ENCODE measurements at places on chromosomes 7 and 10.

GRCh38 chr7:137920637-137921399 is 74.0 kb upstream of the DGKI start:
- DNase-seq = no peak

- DNase-seq = no peak
These were observed 81.8 kb downstream of the NT5C2 start for GRCh38 chr10:103111031-103111917.

DNA sequence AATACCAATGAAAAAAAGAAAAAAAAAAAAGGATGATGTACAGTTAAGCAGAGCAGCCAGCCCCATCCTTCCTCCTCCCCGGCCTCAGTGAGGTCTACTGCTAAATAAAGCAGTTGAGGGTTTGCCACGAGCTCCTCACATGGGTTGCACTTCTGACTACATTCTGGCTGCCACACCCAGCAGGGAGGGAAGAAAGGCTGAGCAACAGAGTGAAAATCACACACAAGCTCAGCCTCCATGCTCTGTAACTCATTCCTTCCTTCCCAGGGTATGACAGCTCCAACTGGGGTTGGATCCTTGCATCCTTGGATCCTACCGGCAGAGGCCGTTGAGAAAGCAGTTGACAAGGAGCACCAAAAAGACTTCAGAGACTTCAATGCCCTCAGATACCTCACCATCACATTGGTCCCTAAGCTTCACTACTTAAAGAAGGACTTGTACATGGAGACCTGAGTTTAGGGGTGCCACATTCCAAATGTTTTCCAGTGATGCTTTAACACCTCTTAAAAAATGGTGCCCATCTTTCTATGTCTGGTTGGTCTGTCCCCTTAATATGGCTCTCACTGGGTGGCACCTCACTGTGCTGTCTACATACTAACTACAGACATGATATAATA is 52.9 kb upstream of the PIK3CG start:
- no peak for DNase-seq

DNA sequence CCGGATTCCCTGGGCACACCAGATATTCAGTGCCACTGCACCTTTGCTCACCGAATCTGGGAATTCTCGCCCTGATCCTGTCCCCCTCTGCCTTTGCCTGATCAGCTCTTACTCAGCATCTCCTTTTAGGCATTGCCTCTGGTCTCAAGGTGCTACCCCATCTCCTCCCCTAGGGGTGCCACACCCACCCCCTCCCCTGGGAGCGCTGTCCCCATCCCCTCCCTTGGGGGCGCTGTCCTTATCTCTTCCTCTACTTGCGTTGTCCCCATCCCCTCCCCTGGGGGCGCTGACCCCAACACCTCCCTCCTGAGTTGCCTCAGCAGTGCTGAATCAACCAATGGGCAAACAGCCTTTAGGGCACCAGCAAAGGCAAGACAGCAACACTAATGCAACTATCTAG is 686.9 kb upstream of the FOXK1 start:
- DNase-seq = no peak

DNA sequence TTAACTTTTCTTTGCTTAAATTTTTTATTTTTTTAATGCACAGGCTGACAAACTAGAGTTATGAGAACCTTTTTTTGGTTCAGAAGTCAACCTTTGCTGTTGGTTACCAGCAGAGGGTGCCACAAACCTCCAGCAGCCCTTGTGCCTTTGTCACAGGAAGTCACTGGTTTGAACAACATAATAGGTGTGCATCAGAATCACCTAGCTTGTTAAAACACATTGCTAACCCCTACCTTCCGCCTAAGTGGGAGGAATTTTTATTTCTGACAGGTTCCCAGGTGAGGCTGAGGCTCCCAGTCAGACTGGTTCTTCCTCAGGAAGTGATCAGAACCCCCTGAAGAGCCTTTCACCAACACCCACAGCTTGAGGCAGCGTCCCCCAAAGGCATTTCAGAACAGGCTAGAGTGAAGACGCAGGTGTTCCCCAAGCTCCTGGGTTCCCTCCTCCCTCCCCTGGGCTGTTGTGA is 22.6 kb upstream of the VDAC2 start:
- DNase-seq = peak; percentile 19

GRCh38 chr10:78284381-78284780 is 250.7 kb downstream of the RPS24 start:
- DNase-seq = no peak

- no peak for DNase-seq
These were observed 86.6 kb downstream of the CABCOCO1 start for GRCh38 chr10:61749291-61749690.

DNA sequence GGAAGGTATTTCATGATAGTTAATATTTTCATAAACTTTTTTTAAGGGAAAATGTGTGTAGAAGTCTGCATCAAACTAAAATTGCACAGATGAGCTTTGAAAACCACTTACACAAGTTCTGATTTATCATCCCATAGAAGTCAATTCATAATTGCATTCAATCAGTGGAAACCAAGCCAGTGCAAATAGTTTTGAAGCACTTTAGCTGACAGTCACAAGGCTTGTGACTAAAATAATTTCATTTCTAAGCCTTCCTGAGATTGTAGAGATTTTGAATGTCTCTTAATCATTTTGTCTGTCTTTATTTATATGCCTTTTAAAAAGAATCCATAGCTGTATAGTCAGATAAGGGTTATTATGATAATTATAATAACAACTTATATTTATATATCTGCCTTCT is 41.4 kb downstream of the EXOC4 start:
- no peak for DNase-seq

DNA sequence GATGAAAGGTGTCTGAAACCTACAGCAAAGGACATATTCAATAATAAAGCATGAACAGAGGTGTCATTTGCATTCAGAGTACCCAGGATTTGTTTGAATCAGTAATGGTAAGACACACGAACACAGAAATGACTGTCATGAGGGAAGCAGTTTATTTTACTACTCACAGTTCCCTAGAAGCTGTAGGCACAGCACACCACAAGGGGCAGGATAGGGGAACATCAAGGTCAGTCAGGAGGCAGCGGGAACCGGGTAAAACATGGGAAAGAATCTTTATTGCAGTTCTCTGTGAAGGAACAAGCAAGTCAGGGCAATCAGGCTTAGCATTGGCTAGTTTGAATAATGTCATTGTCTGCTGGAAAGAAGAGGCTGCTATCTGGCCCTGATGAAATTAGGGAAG is 70.2 kb upstream of the PDSS1 start:
- no peak for DNase-seq

DNA sequence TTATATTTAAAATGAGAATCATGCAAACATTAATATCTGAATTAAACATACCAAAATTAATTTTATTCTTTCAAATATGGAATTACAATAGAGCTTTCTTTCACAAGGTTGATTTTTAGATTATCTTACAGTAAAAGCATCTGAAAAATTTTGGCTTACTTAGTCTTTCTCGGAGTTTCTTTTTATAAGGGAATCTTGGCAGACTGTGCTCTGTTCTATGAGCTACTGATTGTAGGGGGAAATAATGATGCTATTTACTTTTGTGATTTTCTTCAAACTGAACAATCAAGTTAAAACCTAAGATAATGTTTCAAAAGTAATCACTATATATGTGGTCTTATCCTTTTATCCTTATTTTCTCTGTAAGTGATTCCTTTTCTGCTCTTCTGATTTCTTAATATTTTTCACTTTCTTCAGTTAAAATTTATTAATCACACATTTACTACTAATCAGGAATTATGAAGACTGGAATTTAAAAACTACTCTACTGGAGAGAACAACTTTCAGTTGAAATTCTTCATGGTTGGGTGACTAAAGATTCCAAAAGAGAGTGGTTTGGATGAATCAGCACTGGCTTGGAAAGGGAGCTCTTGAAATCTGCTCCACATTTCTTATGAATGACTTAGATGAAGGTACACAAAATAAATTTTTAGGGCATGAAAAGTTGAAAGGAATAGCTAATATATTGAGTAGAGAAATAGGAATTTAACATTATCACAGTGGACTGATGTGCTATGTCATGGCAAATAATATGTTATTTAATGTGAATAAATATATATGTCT is 103.9 kb downstream of the PPP1R9A start:
- no peak for DNase-seq

- no peak for DNase-seq
These were observed 75.7 kb upstream of the ASAH2 start for GRCh38 chr10:50326757-50327701.

DNA sequence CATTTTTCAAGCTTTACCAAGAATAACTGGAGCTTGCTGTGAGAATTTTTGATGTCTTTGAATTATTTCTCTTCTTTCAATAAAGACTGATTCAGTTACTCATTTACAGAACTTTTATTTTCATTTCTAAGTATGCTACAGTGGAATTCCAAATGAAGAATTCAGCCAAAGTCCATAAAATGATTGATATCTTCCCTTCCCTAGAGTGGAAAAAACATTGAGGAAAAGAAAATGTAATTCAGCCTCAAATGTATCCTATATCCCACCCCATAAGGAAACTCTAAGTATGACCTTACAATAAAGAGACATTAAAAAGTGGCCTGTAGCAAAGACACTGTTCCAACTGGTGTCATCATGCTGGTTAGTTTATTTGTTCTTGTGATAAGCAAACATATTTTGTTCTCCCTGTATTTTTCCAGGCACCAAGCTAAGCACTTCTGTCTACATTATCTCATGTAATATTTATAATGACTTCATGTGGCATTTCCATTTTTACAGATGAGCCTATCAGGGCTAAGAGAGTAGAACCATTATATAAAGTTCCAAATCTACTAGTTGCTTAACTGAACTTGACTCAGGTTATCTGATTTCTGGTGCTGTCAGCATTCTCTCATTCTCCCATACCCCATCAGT is 450.4 kb downstream of the NEBL start:
- no peak for DNase-seq

DNA sequence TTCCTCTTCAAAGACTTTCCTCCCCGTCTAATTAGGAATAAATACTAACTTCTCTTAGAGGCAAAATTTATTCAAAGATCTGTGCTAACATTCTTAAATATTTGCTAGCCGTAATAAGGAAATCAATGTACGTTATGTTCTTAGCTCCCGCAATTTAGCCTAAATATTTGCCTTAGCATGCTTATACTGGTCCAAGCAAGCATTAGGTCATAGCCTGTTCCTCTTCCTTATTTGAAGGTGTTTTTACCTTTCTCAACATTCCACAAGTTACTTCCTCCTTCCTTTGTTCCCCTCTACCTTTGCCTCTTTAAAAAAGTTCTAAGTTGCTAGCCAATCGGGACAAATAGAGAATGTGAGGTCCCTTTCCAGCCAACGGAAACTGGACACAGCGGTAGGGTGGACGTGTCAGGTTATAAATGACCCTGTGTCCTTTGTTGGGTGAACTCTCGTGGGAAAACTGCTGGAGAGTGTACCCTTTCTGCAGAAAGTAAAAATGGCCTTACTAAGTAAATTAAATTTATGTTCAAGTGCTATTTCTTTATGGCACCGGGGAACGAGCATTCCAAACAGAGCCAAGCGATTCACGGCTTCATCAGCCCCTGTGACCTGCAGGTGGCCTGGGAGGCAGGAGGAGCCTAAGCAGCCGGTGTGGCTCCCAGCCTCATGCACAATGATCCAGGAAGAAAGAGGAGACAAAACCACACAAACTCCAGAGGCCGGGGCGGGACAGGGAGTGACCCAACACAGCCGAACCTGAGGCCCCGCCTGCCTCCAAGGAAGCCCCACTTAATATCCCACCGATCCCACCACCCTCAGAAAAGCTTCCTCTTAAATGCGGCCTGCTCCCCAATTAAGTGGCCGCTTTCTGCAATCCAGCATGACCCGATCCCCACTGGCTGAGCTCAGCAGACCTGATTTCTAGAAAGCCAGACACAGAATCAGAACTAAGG is 67.0 kb downstream of the ZRANB1 start:
- no peak for DNase-seq

GRCh38 chr10:76576276-76576962 is 1061.2 kb downstream of the KCNMA1 start:
- DNase-seq = no peak

DNA sequence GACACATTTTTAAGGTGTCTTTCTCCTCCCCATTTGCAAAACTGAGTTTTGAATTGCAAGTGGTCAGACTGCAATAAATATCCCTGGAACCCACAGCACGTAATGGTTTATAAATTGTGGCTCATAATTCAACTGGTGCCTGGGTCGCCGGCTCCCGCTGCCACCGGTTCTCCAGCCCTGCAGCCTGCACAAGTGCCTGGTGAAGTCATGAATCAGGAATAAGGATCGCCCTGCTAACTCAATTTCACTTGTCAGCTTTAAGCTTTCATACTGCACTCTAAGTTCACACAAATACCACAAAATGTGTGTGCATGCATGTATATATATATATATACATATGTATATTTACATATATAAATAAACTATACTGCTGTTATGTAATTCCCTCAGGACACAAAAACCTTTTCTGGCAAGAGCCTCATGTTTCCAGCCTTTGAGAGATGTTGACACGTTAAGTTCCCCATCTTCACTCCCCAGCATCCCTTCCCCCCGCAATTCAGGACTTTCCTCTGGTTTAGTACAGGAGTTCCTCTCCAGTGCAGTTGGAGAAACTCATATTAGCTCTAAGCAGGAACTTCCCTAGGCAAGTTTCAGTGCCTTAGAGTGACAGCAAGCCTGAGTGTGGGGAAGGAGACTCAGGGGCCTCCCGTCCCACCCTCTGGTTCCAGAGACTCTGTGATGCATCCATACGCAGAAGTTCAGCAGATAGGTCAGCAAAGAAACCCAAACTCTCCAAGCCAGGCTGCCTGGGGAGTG is 129.2 kb upstream of the UNC5B start:
- peak; percentile 3 for DNase-seq

DNA sequence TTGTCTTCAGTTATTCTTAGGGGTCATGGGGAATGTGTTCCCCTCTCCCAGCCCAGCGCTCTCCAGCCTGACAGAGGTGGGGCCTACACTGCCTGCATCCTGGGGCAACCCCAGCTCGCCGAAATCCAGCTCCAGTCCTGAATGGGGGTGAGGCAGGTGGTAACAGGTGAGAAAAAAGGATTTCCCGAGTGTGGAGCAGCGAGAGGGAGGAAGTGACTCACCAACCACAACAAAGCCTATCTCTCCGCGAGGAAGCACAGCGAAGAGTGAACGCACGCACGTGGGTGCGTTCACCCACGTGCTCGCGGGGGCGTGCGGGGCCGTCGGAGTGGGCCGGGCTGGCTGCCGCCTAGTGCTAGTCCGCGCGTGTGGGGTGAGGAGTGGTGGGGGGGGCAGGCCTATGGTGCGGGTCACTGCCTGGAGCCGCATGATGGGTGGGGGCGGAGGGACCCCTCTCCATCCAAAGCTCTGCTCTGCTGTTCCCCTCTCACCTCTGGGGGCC is 855 bp upstream of the PALD1 start:
- no peak for DNase-seq

DNA sequence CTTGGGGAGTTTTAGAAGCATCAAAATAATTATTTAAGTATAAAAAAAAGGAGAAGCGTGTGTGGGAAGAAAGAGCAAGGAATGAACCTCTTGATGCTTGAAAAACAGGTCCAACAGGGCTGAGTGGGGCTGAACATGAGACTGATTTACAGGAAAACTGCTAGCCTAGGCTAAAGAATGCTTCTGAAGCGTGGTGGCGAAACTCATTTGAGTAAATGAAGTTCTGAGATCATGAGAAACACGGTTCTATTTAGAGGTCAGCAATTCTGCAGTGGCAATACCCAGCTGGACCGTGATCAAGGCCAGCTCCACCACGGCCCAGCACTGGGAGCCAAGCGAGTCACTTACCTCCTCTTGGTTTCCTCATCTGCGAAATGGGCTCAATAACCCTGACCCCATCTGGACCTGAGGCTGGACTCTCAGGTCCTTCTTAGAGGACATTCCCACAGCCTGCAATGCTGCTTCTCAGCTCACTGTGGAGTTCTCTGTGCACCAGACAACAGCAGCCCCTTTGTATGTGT is 140.1 kb upstream of the ADAM12 start:
- no peak for DNase-seq

- DNase-seq = no peak
These were observed 651.5 kb downstream of the LRMDA start for GRCh38 chr10:76082956-76083355.
